ENCODE measurements at places on chromosomes 11 and 22.

DNA sequence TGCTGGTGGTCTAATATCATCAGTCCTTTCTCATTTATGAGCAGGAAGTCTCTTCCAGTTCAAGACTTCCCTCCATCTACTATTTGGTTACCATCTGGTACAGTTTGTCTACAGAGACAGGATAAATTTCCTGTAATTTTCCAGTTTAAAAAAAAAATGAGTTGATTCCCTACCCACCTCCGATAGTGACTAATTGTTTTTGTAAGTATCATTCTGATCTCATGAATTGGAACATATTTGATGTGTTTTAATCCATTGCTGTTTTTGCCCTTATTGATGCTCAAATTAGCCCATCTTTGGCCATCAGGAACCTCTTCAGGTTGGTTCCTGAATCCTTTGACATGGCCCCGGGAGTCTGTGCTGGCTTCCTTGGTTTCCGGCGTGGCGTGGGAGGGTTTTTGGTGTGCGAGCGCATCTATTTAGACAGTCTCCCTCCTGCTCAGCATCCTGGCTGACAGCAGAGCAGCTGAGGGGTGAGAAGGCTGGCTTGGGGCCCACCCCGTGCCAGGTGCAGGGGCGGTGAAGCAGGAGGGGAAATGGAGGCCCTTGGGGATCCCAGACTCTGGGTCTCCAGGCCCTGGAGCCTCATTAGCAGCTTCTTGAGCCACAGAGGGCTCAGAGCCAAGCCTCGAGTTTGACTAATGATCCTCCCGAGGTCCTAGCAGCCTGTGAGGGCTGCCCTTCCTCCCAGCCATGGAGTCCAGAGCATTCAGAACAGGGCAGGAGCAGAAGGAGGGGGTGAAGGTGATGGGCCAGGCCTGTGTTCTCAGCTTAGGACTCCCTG is 6.8 kb downstream of the OMP start:
- DNase-seq: no peak

DNA sequence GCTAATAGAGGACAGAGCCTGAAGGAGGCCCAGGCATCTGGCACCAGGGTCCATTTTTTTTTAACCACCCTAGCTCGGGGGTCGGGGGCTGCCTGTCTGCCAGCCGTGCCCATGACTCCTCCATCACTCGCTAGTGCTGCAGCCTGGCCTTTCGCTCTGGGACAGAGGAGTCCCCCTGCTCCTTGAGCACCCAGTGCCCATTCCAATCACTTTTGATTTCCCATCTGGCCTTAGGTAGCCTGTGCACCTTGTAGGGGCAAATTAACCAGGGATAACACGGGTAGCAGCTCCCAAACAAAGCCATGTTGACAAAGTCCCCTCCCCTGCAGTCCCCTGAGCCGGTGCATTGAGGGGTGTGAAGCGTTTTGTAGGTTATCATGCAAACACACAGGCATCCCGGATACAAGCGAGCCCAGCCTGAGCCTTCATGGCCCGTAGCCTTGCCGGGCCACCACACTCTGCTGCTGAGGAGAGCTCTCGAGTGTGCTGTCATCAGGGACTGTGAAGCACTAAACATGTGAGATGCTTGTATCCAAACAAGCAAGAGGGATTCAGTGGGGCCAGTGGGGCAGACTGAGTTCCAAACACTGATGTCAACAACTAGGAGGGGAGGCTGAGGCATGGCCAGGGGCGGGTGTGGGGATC is 208.7 kb downstream of the DSCAML1 start:
- no peak for DNase-seq

- DNase-seq: no peak
Observed at GRCh38 chr11:86978247-86978646, 23.1 kb upstream of the FZD4 start.

DNA sequence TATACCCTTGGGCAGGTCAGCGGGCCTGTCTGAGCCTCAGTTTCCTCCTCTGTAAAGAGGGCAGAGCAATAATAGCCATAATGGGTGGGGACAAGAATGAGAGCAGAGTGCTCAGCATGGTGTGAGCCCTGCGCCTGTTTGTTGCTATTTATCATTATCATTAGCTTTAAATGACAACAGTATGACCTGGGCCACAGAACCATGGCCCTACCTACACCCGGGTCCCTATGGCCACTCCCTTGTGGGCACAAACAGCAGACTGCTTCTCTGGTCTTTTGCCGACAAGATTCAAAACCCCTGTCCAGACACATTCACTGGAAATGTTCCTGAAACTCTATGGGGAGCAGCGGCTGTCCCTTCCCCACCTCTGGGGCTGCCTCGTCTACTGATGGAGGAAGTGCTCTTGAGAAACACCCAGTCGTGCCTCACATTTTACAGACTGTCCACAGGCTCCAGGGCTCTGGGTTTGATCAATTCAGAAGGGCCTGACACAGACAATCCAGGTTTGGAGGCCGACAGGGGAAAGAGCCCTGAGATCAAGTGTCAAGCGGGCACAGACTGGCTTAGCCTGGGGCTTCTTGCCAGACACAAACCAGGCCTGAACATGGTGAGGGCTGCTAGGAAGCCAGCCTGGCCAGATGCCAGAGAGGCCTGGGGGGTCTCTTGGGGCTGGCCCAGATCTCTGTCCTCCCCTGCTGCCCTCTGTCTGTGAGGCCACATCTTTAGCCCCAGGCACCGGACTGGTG is 112.5 kb upstream of the CD82 start:
- DNase-seq: no peak

- DNase-seq: no peak
Observed at GRCh38 chr11:113690619-113691569, 15.2 kb downstream of the TMPRSS5 start.

DNA sequence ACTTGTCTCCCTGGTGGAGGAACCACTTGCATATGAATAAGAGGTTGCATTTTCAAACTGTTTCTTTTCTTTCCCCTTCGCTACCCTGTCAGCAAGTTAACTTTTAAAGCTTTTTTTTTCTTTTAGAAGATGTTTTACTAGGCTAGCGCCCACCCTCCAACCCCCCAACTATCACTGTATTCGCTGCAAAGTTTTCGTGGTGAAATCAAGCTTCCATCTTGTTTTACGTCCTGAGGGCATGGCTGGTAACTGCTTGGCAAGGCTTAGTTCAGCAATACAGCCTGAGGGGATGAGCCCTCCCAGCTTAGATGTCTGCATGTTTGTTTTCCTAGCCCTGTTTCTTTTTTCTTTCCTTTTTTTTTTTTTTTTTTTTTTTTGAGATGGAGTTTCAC is 1359.3 kb downstream of the LRRC4C start:
- no peak for DNase-seq

- no peak for DNase-seq
Observed at GRCh38 chr22:46626911-46627805, 7.0 kb downstream of the GRAMD4 start.

- DNase-seq: peak; percentile 10
Observed at GRCh38 chr11:117843666-117844484, 19.3 kb upstream of the FXYD2 start.

DNA sequence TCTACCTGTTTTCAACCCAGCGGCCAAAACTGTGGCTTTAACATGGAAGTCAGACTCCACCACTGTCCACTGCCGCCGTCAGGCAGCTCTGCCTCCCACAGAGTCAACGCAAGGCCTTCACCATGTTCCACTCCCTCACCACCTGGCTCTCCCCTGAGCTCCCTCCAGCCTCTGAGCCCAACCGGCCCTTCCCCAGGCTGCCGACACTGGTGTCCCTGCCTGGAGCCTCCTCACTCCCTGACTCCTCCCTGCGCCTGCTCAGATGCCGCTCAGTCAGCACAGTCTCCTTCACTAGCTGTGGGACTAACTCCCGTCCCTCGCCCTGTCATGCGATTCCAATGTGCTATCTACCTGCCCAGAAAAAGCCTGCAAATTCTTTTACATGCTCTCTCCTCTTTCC is 16.3 kb downstream of the SULT4A1 start:
- DNase-seq: no peak

GRCh38 chr11:29448246-29448877 is 568.5 kb downstream of the KCNA4 start:
- no peak for DNase-seq
